ENCODE measurements at places on chromosomes 6 and 20.
A peak's percentile ranks its signal among the peaks of the same experiment; 100 is the strongest.

DNA sequence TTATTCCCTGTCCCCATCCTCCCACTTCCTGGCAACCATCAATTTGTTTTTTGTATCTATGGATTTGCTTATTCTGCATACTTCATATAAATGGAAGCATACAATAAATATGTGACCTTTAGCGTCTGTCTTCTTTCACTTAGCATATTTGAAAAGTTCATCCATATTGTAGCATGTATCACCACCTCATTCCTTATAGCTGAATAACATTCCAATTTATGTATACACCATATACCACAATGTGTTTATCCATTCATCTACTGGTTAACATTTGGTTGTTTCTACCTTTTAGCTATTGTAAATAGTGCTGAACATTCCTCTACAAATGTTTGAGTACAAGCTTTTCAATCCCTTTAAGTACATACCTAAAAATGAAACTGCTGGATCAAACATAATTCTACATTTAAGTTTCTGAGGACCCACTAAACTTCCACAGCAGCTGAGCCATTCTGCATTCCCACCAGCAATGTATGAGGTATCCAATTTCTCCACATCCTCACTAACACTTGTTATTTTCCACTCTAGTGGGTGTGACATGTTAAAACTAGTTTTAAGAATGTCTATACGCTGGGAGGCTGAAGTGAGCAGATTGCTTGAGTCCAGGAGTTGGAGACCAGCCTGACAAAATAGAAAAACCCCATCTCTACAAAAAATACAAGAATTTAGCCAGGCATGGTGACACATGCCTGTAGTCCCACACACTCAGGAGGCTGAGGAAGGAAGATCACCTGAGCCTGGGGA is 32.9 kb downstream of the NUDT3 start:
- no peak for DNase-seq

DNA sequence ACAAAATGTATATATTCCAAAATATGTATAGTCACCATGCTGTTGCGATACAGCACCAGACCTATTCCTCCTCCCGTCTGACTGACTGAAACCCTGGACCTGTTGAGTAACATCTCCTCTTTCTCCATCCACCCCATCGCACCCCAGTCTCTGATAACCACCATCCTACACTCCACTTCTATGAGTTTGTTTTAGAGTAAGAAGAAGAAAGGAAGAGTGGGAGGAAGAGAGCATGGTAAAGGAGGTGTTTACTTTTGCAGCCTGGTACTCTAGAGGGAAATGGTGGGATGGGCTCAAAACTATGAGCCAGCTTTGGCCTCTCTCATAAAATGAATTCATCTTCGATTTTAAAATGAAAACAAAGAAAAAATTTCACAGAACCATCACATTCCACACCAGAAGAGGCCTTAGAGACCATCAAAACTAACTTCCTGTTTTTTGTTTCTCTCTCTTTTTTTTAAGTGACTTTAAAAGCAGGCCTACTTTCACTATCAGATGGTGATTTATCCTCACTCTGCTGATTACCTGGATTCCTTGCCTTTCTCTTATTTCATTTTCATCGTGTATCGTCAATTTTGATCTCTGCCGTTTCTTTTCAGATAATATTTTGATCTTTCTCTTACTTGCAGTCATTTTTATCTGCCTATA is 16.8 kb upstream of the FUCA2 start:
- DNase-seq: no peak

- no peak for DNase-seq
Measured at GRCh38 chr6:153595903-153596302, 443.1 kb upstream of the OPRM1 start.

GRCh38 chr6:168318579-168319278 is 848 bp downstream of the DACT2 start:
- DNase-seq: no peak

DNA sequence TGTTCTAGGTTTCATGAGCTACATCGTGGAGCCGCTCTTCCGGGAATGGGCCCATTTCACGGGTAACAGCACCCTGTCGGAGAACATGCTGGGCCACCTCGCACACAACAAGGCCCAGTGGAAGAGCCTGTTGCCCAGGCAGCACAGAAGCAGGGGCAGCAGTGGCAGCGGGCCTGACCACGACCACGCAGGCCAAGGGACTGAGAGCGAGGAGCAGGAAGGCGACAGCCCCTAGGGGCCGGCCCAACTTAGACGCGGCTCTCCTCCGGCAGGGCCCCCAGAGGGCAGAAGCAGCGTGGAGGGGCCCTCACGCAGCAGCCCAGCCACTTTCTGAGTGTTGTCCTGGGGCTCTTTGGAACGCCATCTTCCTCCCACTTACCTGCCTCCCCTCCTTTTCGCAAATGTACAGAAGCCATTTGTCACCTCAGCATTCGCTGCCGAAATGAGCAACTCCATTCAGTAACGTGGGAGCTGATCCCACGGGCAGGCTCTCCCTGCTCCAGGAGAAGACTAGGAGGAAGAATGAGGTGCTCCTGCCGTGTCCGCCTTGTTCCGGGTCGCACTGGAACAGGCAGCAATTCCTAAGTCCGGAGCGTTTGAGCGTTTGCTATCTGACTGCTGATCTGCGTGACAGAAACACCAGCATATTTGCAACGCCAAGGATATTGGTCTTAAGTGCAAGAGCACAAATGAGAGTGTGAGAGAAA is 58.4 kb downstream of the MTFR2 start:
- DNase-seq: no peak

DNA sequence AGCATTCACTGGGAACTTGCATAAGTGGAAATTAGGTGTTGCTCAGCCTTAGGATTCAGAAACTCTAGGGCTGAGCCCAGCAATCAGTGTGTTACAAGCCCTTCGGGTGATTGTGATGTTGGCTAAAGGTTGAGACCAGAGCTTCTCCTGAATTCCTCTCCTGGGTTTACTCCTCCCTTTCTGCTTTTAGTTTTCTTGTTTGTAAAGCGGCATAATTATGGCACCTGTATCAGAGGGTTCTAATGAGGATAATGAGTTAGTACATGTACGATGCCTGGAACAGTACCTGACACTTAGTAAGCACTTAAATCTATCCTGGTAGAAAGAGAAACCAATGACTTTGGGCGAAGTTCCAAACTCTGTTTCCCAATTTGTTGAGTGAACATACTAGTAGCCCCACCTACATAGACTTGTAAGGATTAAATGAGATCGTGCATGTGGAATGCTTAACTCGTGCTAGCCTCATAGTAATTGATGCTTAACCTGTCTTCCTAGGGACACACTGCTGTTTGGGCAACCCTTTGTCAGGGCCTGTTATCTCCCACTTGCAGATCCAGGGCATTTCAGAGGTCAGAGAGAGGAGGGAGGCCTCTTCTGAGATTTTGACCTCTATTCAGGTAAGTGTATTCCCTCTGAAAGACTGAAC is 932 bp upstream of the EZR start:
- DNase-seq: no peak

DNA sequence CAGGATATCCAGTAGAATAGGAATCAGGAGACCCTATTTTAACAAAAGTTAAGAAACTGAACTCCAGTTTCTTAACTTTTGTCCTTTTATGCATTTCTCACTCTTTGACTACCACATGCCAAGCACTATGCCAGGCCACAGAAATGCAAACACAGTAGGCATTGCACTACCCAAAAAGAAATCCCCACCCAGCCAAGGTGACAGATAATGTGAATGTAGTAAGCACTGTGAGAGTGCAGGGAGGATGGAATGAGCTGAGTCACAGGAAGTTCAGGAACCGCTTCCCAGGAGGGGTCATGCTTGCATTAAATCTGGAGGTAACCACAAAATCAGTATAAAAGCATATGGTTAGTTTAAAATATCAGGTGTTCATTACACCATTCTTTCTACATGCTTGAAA is 20.1 kb upstream of the FAM83C start:
- DNase-seq: no peak

- DNase-seq: no peak
Measured at GRCh38 chr6:130526466-130526865, 160.6 kb downstream of the TMEM200A start.

DNA sequence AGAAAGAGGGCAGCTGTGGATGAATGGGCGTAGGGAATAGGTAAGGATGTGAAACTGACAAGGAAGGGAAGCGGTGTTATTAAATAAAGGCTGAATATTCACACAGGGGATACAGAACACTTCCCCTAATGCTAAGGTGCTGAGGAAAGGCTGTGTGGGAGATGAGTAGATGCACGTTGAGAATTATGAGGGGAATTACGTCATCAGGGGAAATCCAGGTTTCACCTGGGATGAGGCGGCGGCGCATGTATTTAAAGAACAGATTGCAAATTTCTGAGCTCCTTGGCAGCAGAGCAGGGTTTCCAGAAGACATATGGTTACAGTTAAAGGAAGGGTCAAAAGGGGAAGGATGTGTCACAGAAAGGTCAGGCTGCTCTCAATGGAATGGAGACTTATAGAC is 28.7 kb upstream of the EDN1 start:
- DNase-seq: no peak

- peak; percentile 13 for DNase-seq
Measured at GRCh38 chr6:106974336-106974998, at the start of gene CD24. Gene CD24 (minus strand): TSS chr6:106974729. CDS start chr6:106974646, 83 bp downstream.

DNA sequence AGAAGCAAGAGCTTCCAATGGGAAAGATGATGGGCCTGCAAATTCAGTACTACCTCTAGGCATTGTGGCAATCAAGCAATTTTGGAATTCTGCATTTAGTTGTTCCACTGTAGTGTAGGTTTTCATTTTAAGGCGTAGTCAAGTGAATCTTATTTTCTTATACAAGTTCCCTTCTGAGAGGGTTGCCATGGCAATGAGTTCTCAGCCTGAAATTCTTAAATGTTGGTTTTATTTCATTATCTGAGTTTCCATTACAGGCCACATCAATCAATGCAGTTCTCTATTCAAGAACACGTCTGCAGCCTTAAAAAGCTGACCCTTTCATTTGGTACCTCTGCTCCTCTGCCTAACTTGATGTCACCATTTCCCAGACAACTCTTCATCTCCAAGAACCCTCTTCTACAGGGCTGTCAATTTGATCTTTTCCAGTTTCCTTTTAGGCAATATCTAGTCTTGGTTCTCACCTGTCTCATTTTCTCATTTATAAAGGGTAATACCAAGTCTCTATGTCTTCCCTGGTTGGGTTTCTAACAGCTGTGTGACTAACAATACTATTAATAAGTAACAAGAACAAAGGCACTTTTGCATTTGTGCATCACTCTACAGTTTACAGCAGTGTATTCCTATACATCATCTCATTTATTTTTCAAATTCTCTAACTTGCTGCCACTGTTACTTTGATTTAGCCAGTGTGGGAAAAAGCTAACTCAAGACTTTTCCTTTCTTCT is 898.2 kb upstream of the FLRT3 start:
- DNase-seq: no peak

DNA sequence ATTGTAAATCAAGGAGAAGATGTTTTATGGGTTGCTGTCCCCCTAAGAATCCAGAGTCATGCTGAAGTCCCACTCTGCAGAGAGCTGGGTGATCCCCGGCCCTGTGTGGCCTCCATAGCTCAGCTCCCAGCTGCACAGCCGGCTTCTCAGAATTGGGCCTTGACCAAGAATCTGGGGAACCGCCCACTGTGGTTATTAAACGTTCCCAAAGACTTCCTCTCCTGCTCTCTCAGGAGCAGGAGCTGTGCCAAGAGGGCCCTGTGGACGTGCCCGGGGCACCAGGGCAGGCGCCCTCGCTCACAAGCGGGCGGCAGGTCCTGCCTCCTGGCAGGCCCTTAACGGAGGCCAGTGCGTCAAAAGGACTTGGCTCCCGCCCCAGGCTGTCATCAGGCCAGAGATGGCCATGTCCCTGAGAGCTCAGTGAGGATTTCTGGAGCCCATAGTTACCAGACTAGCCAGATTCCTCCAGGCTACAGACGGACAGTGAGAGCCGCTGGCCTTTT is 30.4 kb downstream of the ZC3H12D start:
- DNase-seq: no peak

GRCh38 chr6:119334535-119335264 is 14.9 kb downstream of the MAN1A1 start:
- DNase-seq: no peak

DNA sequence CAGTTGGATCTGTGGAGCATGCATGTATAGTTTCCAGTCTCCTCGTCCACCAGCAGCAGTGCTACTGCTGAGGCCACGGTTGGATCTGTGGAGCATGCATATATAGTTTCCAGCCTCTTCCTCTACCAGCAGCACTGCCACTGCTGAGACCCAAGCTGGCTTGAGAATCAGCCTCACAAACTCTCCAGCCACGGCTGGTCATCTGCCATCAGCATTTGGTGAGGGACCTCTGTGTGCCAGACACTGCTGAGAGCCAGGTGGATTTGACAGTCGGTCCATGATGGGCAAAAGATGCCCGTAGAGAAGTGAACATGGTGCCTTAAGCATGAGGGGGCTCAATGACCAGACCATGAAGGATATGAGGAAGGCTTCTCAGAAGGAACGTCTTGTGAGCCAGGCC is 46.4 kb downstream of the SLC9A8 start:
- no peak for DNase-seq

- no peak for DNase-seq
Measured at GRCh38 chr20:37543828-37544227, 16.2 kb upstream of the BLCAP start.

Measured in activated naive CD4-positive, alpha-beta T cell treated with Interleukin-2 at 50 U/mL for 16 hours (primary cell).